Breast epithelium (tissue), 4 donors: ENCODE measurements at places on chromosomes 5 and 9. TPM values are rescaled to one million over a fixed set of nuclear protein-coding genes. Genes with fewer than 3 reads are reported as not detected.

GRCh38 chr9:112029921-112030444 lies 133.4 kb downstream of the UGCG start:
- H3K4me3 ChIP-seq = no peak overlapping the region
- H3K27me3 ChIP-seq = no peaks in the 10 kb centered on the region
- no peaks in the 10 kb centered on the region for H3K36me3 ChIP-seq

DNA sequence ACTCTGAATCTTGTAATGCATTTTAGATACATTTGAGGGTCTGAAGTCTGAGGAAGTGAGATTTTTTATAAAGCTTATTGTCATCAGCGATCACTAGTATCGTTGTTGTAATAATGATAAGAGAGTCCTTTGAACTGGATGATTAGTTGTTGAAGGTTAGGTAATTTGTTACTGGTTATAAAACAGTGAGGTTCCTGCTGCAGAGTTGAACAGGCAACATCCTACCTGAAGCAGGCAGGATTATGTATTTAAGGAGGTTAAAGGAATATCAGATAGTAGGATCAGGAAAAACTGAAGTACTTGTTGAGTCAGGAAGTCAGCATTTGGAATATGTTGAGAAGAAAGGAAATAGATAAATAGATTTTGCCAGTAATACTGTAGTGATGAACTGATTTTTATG lies 106.7 kb downstream of the VPS13A start:
- no peak overlapping the region for H3K27ac ChIP-seq
- H3K4me1 ChIP-seq = no peaks in the 10 kb centered on the region
- H3K36me3 ChIP-seq = no peaks in the 10 kb centered on the region
- H3K4me3 ChIP-seq = no peak overlapping the region
- no peak for DNase-seq
- H3K27me3 ChIP-seq = no peaks in the 10 kb centered on the region

The SLCO4C1 gene
- total RNA-seq = 0.66 TPM

The OR1L4 gene
- not detected for total RNA-seq

The FBP1 gene
- 41.1 TPM for total RNA-seq

The SERF1A gene
- 6.3 TPM for total RNA-seq
